ENCODE measurements at places on chromosomes 6 and 20.

GRCh38 chr20:40333591-40333990 is 355.4 kb downstream of the MAFB start:
- no peak for DNase-seq

GRCh38 chr6:15244620-15245360 is 1.1 kb upstream of the JARID2 start:
- no peak for DNase-seq

GRCh38 chr20:697826-698225 is 22.2 kb upstream of the SCRT2 start:
- DNase-seq: no peak

DNA sequence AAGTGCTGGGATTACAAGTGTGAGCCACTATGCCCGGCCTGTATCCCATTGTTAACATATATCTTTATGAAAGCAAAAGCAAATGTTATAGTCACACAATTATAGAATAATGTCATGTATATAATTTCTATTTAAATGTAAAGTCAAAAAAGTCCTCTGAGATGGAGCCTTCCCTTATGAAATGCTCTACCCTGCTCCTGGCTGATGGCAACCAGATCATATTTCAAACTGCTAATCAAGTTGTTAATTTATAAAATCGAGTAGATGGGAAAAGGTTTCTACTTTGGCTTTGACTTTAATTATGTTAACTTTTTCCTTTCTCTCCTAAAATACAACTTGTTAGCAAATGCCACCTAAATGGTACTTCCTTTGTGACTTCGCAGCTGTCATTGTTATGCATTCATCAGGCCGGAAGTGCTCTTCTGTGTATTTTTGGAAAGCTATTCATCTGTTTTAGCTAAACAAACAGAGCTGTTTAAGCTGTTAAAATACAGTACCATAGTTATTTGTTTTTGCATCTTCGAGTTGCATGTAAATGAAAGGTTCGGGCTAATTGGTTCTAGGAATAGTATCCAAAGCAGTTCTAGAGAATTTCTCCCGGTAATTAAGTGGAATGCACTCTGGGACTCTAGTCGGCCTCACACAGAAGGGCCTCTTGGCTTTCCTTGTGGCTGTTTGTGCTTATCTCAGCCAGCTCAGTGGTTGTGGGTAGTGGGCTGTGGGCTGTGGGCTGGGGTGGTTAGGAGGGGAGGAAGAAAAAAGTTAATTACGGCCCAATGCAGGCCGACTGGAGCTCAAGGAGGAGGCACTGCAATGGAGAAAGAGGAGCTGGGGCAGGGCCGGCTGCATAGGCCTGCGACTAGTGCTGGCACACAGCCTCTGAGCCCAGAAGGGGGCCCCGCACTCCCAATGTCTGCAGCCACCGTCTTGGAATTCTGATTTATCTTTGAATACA is 34.8 kb downstream of the SLC35D3 start:
- DNase-seq: no peak

- no peak for DNase-seq
Measured at GRCh38 chr6:39880594-39880993, 53.7 kb downstream of the MOCS1 start.

GRCh38 chr6:106162921-106163320 is 76.8 kb downstream of the PRDM1 start:
- no peak for DNase-seq

DNA sequence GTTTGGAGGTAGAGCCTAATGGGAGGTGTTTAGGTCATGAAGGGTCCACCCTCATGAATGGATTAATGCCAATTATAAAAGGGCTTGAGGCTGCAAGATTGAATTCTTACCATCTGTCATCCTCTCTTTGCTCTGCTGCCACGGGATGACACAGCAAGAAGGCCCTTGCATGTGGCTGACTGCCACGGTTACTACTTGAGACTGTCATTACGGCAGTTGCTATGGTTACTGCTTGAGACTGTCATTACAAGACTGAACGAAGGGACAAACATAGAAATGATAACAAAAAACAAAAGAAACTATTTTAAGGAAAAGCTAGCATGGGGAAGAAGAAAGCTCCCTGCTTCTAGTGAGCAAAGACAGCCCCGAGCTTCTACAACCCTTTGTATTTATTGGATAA is 715.0 kb downstream of the TFAP2A start:
- DNase-seq: no peak

DNA sequence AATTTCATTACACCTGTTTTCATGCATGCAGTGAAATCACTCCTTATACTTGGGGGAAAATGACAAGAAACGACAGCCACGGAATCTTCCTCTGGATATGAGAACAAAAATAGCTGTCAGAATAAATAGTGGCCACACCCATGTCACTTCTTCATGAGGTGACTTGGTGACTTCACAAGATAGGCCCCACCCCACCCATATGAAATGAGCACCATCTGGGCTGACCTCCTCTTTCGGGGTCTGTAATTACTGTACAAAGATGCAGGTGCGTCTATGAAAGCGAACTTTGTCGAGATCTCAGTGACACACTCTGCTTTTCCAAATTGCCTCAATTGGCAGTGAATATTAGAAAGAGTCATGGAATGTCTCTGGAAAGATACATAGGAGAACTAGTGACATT is 184.2 kb upstream of the CCN2 start:
- no peak for DNase-seq

DNA sequence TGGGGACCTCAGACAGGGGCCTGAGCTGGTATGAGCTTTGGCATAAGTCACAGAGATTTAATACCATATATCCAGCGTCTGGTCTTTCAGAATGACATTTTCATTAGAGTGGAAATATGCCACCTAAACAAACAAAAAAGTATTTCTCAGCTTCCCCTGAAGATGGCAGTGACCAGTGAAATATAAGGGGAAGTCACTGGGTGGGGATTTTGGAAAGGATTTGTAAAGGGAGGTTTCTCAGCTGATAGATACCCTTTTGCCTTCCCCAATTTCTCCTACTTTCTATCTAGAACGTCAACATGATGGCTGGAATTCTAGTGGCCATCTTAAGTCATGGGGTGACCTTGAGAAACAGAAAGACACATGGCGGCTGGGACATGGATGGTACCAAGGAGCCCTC is 137.7 kb upstream of the LRFN2 start:
- no peak for DNase-seq

- DNase-seq: no peak
Measured at GRCh38 chr6:33014841-33015634, 5.6 kb upstream of the HLA-DOA start.
